HCEC 1CT (cell line): ENCODE measurements at places on chromosomes 12 and 14.

GRCh38 chr12:110282956-110283817 is 2.1 kb downstream of the ATP2A2 start:
- DNase-seq: no peak

DNA sequence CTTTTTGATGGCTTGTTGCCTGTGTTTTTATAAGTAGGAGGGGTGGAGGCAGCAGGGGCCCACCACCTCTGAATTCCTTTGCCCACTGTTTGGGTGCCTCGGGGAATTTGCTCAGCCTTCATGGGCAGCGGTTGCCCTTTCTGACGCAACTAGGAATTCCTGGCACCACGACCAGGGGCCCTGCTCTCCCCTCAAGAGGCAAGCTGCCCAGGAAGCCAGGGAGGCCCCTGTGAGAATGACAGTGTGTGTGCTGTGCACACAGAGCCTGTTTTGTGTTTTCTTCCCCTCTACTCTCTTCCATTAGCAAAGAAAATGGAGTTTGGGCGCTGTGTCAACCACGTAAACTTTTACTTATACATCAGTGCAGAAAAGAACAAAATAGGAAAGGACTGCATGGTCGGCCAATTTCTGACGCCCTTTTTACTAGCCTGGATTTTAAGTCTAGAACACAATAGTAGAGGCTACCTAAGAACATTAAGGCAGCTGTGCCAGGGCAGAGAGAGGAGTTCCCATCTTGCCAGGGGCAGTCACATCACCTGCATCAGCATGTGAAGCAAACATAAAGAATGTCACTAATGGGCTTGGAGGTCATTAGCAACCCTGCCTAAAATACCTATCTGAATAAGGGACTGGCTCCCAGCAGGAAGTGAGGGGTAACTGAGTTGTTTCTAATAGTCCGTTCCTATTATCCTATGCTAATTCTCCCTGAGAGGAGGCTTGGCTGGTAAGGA is 17.9 kb upstream of the PTGR2 start:
- DNase-seq: no peak

- peak; percentile 31 for DNase-seq
Observed at GRCh38 chr12:18861287-18861858, 123.5 kb downstream of the CAPZA3 start.

DNA sequence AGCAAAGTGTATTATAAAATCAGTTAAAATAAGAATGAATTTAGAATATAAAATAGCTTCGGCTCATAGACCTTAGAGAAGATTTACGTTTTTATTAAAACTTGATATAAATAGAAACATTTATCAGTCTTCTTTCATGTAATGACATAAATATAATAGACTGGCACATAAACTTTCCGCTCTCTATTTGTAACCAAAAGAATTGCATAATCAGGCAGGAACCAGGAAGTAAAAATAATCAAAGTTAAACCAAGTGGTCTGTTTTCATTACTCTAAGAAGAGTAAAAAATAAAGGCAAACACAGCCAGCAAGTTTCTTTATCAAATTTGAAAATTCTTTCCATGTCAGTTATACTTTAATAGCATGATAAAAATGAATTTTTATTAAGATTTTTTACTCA is 46.3 kb upstream of the ATP2A2 start:
- DNase-seq: peak; percentile 32

GRCh38 chr12:116867523-116867922 is 13.7 kb downstream of the HRK start:
- no peak for DNase-seq

- DNase-seq: no peak
Observed at GRCh38 chr12:11807458-11807857, 158.0 kb downstream of the ETV6 start.

DNA sequence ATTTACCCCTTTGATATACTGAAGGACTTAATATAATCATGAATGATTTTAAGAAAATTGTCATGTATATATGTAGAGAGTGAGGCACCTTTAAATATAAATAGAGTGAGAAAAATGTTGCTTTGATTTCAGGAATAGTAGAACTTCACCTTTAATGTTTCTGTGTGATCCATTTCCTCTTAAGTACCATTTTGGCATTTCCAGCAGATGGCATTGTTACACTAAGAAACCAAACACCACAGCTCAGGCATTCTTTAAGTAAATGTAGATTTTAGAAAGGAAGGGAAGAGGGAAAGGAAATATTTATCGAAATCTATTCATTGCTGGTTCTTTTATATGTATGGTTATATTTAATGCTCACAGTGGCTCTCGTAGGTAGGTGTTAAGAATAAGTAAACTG is 556.7 kb upstream of the FBXO33 start:
- no peak for DNase-seq

GRCh38 chr12:40788276-40788675 is 96.0 kb downstream of the CNTN1 start:
- DNase-seq: no peak
